Body of pancreas (tissue), 4 donors: ENCODE measurements at places on chromosomes 7 and 10.

GRCh38 chr7:74199551-74200355 is 10.1 kb upstream of the LAT2 start:
- H3K4me3 ChIP-seq: no peak overlapping the region
- DNase-seq: no peak
- no peaks in the 10 kb centered on the region for H3K27me3 ChIP-seq
- no peaks in the 10 kb centered on the region for H3K4me1 ChIP-seq
- peaks cover 9% of the 10 kb centered on the region for H3K36me3 ChIP-seq

DNA sequence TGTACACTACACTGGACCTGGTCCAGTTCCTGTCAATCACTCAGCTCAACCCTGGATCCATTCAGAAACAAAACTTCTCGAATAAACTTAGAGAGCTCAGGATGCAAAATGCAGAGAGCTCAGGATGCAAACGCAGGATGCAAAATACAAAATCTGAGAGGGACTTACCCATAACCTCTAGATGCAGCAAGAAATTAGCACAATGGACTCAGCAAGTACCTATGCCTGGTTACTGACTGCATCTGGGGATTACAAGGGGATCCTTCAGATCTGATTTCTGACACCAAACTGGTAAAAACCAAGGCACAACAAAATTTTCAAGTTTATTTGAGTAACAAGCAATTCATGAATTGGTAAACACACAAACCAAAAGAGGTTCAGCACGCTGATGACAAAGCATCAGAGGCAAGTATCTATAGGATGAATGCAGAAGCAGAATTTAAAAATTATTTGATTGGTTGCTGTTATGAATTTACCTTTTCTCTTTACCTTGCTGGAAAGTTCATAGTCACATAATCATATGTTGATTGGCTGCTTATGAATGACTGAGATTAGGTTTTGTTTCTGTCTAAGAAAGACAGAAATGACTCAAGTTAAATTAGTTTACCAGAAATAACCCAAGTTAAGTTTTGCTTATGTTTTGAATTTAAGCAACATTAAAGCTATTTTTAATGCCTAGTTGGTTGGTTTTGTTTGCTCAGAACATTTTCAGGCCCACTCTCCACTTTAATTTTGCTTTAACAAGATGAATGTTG is 11.4 kb downstream of the GIMAP6 start:
- H3K27me3 ChIP-seq: no peaks in the 10 kb centered on the region
- DNase-seq: no peak
- H3K27ac ChIP-seq: no peak overlapping the region
- H3K4me3 ChIP-seq: no peak overlapping the region
- no peaks in the 10 kb centered on the region for H3K36me3 ChIP-seq
- H3K4me1 ChIP-seq: no peaks in the 10 kb centered on the region

DNA sequence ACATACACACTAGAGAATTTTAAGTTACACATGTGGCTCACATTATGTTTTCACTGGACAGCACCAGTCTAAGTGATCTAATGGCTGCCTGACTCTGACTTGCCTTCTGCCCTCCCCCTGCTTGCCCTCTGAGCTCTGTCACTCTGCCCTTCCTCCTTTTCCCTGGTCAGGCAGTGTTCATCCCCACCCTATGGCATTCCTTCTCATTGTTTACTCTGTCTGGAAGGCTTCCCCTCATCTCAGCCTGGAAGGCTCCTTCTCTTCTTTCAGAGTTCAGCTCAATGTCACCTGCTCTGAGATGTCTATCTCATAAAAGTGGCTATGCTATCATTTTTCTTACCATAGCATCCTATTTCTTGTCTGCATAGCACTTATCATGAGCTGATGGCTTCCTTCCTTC is 305.7 kb downstream of the BMPER start:
- DNase-seq: no peak
- no peaks in the 10 kb centered on the region for H3K27me3 ChIP-seq
- H3K4me1 ChIP-seq: no peaks in the 10 kb centered on the region
- H3K4me3 ChIP-seq: no peak overlapping the region

- no peak overlapping the region for H3K27ac ChIP-seq
- DNase-seq: no peak
- no peaks in the 10 kb centered on the region for H3K27me3 ChIP-seq
- H3K4me3 ChIP-seq: no peak overlapping the region
Observed at GRCh38 chr10:131480066-131480465, 168.5 kb upstream of the TCERG1L start.

DNA sequence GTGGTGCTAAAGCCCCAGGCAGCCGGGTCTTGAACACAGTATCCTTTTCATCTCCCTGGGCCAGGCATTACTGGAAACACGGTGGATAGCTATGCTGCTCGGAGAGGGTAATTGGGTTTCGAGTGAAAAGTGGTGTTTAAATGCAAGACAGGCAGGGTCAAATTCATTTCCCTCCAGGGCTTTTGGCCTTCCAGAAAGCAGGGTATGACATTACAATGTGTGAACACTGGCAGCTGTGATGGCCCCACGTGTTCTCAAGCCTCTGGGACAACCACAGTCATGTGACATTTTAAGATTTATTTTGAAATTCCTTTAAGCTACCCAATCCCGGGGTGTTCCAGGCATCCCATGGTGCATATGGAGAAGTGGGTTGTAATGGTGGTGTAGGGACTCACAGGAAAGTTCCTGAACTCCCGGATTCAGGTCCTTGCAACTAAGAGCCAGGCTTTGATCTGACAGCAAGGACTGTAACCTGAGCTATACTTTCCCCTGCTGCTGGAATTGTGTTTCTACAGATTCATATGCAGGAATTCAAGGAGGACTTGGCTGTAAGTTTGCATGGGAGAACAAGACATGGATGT is 46.8 kb downstream of the INSYN2A start:
- H3K27me3 ChIP-seq: no peaks in the 10 kb centered on the region
- H3K27ac ChIP-seq: no peak overlapping the region
- H3K4me3 ChIP-seq: no peak overlapping the region
- no peaks in the 10 kb centered on the region for H3K36me3 ChIP-seq
- no peaks in the 10 kb centered on the region for H3K4me1 ChIP-seq
- peak; percentile 14 for DNase-seq

DNA sequence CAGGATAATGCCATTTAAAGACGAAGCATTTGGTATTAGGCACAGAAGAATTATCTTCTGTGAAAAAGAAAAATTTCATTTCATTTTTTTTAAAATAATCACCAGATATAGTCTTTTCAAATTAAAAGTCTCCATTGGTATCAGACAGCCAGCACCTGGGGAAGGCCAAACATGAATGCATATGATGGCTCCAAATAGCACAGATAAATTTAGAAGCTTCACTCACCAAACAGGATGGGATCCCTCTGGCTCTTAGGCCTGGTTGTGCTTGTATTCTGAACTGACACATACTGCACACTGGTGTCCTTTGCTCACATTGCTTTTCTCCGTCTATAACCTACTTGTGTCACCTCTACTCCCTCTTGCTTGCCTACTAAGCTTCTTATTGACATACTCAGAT is 169.5 kb upstream of the CHRM2 start:
- H3K36me3 ChIP-seq: no peaks in the 10 kb centered on the region
- H3K27ac ChIP-seq: no peak overlapping the region
- DNase-seq: no peak

DNA sequence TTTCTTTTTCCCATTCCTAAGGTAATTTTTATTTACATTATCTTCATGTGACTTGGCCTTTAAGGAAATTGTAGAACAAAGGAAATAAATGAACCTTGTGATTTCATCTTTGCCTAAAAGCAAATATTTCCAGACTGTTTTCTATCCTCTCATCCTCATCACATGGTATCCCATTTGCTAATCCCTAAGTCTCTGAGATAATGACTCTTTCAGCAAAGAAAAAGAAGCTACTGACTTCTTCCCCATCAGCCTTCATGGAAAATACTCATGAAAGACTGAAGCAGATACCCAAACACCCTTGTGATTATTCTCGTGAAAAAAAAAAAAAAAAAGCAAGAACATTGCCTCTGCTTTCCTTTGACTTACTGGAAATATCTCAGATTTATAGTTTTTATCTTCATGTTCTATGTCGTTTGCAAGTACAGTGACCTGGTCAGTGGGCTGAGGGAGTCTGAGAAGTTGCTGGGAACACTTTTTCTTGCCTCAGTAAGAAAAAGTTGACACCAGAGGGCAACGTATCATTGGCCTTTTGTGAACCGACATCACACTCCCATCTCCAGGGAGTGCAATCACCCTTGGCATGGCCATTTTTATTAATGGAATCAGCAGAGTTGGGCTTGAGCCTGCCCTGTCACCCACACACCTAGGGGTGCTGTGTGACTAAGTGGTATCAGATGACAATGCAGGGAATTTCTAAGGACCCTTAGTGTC is 246.0 kb upstream of the KMT2E start:
- no peak for DNase-seq
- no peak overlapping the region for H3K27ac ChIP-seq
- H3K36me3 ChIP-seq: no peaks in the 10 kb centered on the region
- H3K4me1 ChIP-seq: no peaks in the 10 kb centered on the region
- H3K4me3 ChIP-seq: no peak overlapping the region
- H3K27me3 ChIP-seq: no peaks in the 10 kb centered on the region

- H3K4me1 ChIP-seq: no peaks in the 10 kb centered on the region
- H3K27ac ChIP-seq: no peak overlapping the region
- H3K27me3 ChIP-seq: no peaks in the 10 kb centered on the region
- no peak for DNase-seq
- H3K4me3 ChIP-seq: no peak overlapping the region
Observed at GRCh38 chr7:12481722-12482121, 78.1 kb upstream of the VWDE start.

DNA sequence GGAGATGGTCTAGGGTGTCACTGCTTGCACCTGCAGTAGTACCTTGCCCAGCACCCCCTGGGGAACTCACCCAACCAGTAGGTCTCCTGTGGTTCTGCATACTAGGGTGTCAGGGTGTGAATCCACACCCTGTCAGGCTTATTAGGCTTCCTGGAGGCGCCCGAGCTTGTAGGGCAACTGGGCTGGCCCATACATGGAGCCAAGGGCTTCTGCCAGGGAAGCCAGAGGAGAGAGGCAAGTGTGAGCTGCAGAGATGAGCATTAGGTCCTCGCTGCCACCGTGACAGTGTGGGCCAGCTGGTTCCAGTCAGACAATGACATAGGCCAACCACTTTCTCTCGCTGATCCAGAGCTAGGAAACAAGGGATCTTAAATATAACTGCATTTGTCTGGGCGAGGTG is 11.2 kb downstream of the MXI1 start:
- H3K36me3 ChIP-seq: no peaks in the 10 kb centered on the region
- no peak overlapping the region for H3K27ac ChIP-seq
- no peak overlapping the region for H3K4me3 ChIP-seq

- DNase-seq: no peak
- no peaks in the 10 kb centered on the region for H3K36me3 ChIP-seq
- peaks cover 27% of the 10 kb centered on the region for H3K4me1 ChIP-seq
- no peaks in the 10 kb centered on the region for H3K27me3 ChIP-seq
- no peak overlapping the region for H3K4me3 ChIP-seq
Observed at GRCh38 chr7:36474283-36475010, 84.8 kb downstream of the ANLN start.

- H3K27me3 ChIP-seq: no peaks in the 10 kb centered on the region
- H3K27ac ChIP-seq: peak overlapping the region; percentile 59
- H3K36me3 ChIP-seq: no peaks in the 10 kb centered on the region
- peaks cover 38% of the 10 kb centered on the region for H3K4me1 ChIP-seq
- H3K4me3 ChIP-seq: no peak overlapping the region
- peak; percentile 44 for DNase-seq
Observed at GRCh38 chr10:18162021-18162627, 21.9 kb downstream of the CACNB2 start.
